Spinal cord (tissue), 10 donors: ENCODE measurements at places on chromosomes 13 and 19. TPM values are rescaled to one million over a fixed set of nuclear protein-coding genes. Genes with fewer than 3 reads are reported as not detected.

DNA sequence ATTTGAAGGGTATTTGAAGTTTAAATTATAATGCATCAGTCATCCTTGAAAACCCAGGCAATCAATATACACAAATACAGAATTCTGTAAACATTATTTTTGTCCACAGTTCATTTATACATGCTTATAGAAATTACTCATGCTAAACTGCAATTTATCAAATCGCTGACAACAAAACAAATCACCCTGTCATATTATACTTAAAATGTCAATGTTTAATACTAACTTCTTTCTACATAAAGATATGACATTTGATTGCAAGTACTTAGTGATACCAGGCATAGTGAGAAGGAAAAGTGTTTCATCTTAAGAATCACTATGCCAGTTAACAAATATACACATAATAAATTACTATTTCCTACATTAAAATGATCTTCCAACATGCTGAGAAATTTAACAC, 232.0 kb downstream of the PCDH20 start:
- no peaks in the 10 kb centered on the region for H3K4me1 ChIP-seq
- no peak overlapping the region for H3K27ac ChIP-seq
- no peaks in the 10 kb centered on the region for H3K36me3 ChIP-seq

DNA sequence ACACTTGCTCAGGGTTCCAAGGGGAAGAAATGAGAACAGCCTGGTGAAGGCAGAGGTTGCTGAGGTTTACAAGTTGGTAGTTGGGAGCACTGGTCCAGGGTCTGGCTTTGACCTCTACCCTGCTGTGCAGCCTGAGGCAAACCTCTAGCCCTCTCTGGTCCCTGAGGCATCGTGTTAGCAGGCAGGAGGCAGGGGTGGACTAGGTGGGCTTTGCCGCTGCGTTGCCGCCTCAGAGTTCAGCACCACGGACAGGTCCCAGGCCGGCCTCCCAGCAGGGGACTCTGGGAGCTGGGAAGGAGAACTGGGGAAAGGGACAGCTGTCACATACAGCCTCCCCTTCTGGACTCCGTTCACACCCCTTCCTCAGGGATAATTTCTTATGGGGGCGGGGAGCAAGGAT, 3.1 kb downstream of the NCAN start:
- peaks cover 47% of the 10 kb centered on the region for H3K36me3 ChIP-seq
- no peak for DNase-seq
- H3K27me3 ChIP-seq = no peaks in the 10 kb centered on the region
- peaks cover 44% of the 10 kb centered on the region for H3K4me1 ChIP-seq
- H3K27ac ChIP-seq = no peak overlapping the region

- no peaks in the 10 kb centered on the region for H3K4me1 ChIP-seq
- no peak overlapping the region for H3K4me3 ChIP-seq
- H3K36me3 ChIP-seq = no peaks in the 10 kb centered on the region
- DNase-seq = no peak
- H3K27ac ChIP-seq = no peak overlapping the region
Observed at GRCh38 chr19:32254509-32254890, 90.9 kb upstream of the ZNF507 start.

DNA sequence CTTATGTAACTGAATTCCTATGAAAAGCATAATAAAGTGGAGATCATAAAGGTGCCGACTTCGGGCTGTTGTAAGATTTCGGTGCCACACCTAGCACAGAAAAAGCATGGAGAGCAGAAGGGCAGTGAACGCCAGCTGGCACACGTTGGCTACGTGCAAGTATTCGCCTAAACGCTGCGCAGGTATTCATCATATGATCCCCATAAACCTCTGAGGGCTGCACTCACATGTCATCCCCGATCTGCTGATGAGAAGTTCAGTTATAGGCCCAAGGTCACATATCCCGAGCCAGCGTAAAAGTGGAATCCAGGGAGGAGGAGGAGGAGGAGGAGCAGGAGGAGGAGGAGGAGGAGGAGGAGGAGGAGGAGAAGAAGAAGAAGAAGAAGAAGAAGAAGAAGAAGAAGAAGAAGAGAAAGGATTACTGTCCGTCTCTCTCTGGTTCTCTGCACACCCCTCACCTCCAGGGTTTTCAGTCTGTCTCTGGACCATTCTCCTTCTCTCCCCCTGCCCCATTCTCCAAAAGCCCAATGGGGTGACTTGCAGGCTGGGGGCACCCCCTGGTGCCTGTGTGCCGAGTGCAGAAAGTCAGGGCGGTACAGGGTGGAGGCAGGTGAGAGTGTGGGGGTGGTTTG, 18.6 kb upstream of the CYP2S1 start:
- no peak overlapping the region for H3K27ac ChIP-seq
- H3K27me3 ChIP-seq = no peaks in the 10 kb centered on the region
- no peak overlapping the region for H3K4me3 ChIP-seq
- no peak for DNase-seq
- H3K36me3 ChIP-seq = no peaks in the 10 kb centered on the region

DNA sequence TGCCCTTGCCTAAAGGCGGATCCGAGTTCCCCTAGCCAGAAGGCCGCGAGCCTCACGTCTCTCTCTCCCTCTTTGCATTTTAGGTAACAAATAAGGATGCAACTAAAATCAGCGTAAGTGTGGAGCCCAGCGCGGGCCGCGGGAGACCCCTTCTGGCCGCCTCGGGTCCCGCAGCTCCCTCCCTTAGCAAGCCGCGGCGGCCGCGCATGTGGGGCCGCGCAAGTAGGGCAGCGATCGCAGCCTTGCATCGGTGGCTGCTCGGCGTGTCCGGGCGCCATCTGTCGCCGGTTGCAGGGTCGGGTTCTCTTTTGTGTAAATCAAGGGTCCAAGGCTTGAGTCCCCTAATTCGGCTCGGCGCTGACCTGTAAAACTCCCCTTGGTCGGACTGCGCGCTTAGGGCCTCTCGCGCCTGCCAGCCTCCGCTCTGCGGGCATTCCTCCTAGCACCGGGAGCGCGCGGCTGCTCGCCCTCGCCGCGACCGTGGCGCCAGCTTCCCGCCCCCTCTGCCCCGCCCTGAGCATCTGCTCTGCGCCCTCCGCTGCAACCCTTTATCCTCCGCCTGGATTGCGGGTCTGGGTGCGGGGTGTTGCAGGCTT, 2.7 kb downstream of the VSTM2B start:
- peak; percentile 78 for DNase-seq
- H3K27ac ChIP-seq = no peak overlapping the region
- peaks cover 14% of the 10 kb centered on the region for H3K36me3 ChIP-seq
- H3K4me3 ChIP-seq = peak overlapping the region; percentile 21

- peaks cover 22% of the 10 kb centered on the region for H3K36me3 ChIP-seq
- peak; percentile 88 for DNase-seq
- no peaks in the 10 kb centered on the region for H3K27me3 ChIP-seq
- peak overlapping the region; percentile 88 for H3K27ac ChIP-seq
Observed at GRCh38 chr13:111241006-111241755, 79.3 kb upstream of the TEX29 start.

GRCh38 chr19:8498295-8498694, 4.1 kb downstream of the PRAM1 start:
- peaks cover 16% of the 10 kb centered on the region for H3K36me3 ChIP-seq
- H3K4me1 ChIP-seq = no peaks in the 10 kb centered on the region
- no peak overlapping the region for H3K4me3 ChIP-seq
- H3K27ac ChIP-seq = no peak overlapping the region
- no peak for DNase-seq

- H3K36me3 ChIP-seq = no peaks in the 10 kb centered on the region
- H3K4me1 ChIP-seq = peaks cover 11% of the 10 kb centered on the region
- no peaks in the 10 kb centered on the region for H3K27me3 ChIP-seq
- no peak overlapping the region for H3K27ac ChIP-seq
- no peak overlapping the region for H3K4me3 ChIP-seq
- no peak for DNase-seq
Observed at GRCh38 chr13:23468811-23469210, 35.3 kb upstream of the SACS start.

DNA sequence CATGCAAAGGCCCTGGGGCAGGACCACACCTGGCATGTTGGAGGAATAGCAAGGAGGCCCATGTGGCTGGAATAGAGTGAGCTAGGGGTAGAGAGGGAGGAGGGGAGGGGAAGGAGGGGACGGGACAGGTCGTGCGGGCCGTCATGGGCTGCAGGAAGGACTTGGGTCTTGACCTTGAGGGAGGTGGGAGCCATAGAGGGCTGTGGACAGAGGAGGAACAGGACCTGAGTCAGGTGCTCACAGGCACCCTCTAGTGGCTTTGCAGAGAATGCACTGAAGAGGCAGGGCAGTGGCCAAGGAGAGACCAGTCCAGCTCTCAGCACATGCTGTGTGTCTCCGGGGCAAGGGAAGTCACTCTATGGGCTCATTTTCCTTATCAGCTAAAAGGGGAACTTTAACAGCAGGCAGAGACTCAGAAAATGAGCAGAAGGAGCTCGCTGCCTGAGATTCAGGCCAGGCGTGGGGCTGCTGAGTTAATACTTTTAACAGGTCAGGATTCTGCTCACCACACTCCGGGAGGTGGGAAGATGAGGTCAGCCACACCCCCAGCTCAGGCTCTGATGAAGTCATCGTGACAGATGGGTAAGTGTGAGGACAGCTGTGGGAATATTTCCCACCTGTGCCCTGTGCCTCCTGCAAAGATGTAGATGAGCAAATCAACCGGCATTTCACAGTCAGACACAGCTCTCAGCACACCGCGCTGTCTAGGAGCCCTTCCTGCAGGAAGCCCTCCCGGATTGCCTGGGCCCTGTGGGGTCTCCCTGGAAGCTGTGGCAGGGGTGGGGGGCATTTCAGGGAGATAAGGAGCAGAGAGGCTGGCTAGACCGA, 6.0 kb upstream of the TNFAIP8L1 start:
- H3K27me3 ChIP-seq = no peaks in the 10 kb centered on the region
- H3K4me1 ChIP-seq = peaks cover 18% of the 10 kb centered on the region
- H3K27ac ChIP-seq = no peak overlapping the region
- DNase-seq = peak; percentile 15
- H3K4me3 ChIP-seq = no peak overlapping the region

GRCh38 chr13:69935043-69935442, 172.6 kb upstream of the ATXN8OS start:
- H3K27me3 ChIP-seq = no peaks in the 10 kb centered on the region
- no peak for DNase-seq
- H3K4me3 ChIP-seq = no peak overlapping the region
- no peaks in the 10 kb centered on the region for H3K36me3 ChIP-seq
- no peak overlapping the region for H3K27ac ChIP-seq
- H3K4me1 ChIP-seq = no peaks in the 10 kb centered on the region

DNA sequence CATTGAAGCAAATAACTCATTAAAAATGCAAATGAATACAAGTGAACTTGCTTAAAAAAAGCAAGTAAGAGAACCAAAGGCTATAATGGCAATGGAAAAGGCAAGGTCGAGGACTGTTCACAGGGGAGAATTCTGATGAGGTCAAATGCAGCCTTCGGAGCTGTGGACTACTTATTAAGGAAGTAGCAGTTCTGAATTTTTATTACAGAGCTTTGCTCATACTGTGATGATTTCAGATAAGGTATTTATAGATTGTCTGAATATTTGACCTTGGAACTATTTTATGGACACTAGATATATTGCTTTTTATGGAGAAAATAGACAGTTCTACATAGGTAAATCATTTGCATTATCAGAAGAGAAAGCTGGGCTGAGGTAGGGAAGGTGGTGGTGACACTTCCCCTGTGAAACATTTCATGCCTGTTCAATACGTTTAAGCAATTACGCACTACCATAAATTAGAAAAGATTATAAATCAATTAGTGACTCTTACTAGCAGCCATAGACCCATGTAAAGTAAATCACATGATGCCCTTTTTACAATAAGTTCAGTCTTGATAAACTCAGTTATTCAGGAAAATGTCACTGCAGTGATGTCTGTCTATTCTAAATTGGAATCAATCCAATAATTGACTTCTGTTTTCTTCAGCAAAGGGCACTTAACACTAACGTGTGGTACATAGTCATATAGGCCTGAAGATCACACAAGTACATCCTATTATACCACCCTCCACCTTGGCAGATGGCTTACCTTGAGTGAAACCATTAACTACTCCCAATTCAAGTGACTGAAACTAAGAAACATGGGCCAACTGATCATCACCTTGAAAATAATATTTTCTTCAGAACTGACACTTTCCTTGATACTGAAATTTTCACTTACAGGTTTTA, 260.0 kb downstream of the KLF12 start:
- H3K4me1 ChIP-seq = no peaks in the 10 kb centered on the region
- no peak overlapping the region for H3K27ac ChIP-seq
- H3K36me3 ChIP-seq = no peaks in the 10 kb centered on the region
- no peak overlapping the region for H3K4me3 ChIP-seq

DNA sequence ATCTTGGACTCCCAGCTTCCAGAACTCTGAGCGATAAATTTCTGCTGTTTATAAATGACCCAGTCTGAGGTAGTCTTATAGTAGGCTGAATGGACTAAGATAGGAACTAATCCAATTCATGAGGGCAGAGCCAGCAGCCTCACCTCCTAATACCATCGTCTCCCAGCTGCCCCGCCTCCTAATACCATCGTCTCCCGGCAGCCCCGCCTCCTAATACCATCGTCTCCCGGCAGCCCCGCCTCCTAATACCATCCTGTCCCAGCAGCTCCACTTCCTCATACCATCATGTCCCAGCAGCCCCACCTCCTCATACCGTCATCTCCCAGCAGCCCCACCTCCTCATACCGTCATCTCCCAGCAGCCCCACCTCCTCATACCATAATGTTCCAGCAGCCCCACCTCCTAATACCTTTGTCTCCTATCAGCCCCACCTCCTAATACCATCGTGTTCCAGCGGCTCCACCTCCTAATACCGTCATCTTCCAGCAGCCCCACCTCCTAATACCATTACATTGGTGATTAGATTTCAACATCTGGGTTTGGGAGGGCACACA, 2.4 kb upstream of the ARGLU1 start:
- DNase-seq = no peak
- no peaks in the 10 kb centered on the region for H3K27me3 ChIP-seq
- no peak overlapping the region for H3K27ac ChIP-seq
- H3K36me3 ChIP-seq = no peaks in the 10 kb centered on the region
- H3K4me1 ChIP-seq = peaks cover 4% of the 10 kb centered on the region
- H3K4me3 ChIP-seq = peak overlapping the region; percentile 4

NECTIN2 gene
- 85.0 TPM for total RNA-seq

MBD3 gene
- total RNA-seq = 73.1 TPM

MYBPC2 gene
- 3.5 TPM for total RNA-seq

NEK5 gene
- total RNA-seq = 3.0 TPM

SBK3 gene
- not detected for total RNA-seq
